NCI-H524 treated with DMSO at 0.1 percent for 48 hours (cell line): ENCODE measurements at places on chromosomes 7 and 10.

DNA sequence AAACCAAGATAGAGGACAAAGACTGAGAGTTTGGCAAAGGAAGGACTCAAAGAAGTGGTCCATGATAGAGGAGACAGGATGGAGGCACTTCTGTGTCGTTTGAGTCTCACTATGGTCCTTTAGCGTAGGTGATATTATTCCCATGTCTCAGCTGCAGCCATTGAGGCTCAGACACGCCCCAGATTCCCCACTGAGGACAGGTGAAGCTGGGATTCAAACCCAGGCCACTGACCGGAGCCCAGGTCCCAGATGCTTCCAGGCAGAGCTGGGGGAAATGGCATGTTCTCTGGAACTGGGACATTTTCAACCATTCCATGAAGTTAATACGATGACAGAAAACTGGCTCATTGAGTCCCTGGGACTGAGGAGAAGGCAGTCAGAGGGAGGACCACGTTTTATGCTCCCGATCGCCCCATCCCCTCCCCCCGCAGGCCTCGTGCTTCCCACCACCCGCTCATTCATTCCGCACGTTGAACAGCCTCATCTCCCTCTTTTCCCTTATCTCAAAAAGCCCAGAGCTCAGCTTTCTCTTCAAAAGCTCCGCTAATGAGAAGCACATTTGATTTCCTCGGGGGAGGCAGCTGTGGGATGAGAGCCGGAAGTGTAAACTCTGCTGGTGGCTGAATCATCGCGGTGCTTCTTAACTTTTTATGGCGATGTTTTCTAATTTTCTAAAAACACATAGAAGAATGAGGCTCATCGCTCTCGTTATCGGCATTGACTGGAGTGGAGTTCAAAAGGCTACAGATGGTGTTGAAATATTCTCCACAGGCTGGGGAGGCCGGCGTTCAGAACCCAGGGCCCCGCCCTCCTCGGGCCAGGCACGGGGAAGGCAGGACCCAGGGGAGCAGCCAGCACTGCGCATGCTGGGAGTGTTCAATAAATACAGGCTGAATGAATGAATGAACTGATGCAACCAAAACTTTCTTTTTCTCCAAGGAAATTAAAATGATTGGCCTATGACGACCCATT lies 64.0 kb downstream of the OAT start:
- no peak for DNase-seq

DNA sequence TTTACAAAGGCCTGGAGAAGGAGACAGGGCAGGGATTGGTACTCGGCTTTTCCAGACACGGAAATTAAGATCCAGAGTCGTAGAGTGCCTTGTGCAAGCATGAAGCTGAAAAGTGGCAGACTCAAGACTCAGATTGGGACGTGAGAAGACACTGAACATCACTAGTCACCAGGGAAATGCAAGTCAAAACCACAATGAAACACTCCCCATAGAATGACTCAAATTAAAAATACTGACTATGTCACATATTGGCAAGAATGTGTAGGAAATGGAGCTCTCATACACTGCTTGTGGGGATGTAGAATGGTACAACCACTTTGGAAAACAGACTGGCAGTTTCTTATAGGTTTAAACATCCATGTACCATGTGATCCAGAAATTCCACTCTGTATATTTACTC lies 472.0 kb downstream of the RPS24 start:
- DNase-seq = no peak

- DNase-seq = no peak
Observed at GRCh38 chr7:138713191-138713590, 12.0 kb upstream of the SVOPL start.

DNA sequence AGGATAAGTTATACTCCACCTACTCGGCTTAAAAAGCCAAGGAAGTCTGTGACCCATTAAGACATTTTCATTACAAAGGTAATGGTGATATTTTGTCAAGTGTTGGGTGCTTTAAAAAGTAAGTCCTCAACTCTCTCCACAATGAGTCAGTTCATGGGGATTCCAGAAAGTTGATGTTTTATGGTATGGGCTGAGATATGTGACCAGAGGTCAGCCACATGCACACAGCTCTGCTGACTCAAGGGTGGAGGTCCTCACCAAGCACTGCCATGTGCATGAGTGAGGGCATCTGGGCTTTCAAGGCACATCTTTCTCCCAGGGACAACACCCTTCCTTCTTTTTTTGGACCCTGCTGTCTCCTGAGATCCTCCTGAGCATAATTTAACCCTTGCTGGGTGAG lies 292.9 kb downstream of the PTEN start:
- DNase-seq = no peak

GRCh38 chr10:52004342-52004949 lies 305.1 kb upstream of the CSTF2T start:
- no peak for DNase-seq

- no peak for DNase-seq
Observed at GRCh38 chr10:125102246-125102645, 58.1 kb downstream of the CTBP2 start.

- no peak for DNase-seq
Observed at GRCh38 chr7:129095258-129095657, 40.3 kb upstream of the TNPO3 start.

- DNase-seq = no peak
Observed at GRCh38 chr7:119482671-119483070, 790.3 kb upstream of the KCND2 start.

GRCh38 chr10:124892905-124893304 lies 49.0 kb upstream of the ZRANB1 start:
- DNase-seq = no peak

GRCh38 chr7:47573758-47574481 lies 8.0 kb downstream of the TNS3 start:
- DNase-seq = no peak

DNA sequence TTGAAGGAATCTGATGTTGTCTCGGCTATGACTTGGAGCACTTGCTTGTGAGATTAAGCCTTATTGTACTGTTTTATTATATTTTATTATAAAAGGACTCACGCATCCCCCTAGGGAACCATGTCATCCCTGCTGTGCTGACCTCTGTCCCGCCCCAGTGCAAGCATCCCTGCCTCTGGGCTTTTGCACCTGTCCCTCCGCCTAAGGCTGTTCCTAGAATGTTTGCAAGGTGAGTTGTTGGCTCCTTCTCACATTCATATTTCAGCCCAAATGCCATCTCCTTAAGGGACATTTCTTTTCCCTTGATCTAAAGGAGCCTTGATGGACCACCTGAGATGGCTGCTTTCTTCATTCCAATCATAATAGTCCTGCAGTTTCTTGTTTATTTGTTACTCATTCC lies 236.9 kb upstream of the IGFBP3 start:
- DNase-seq = no peak
